NCI-H226 (cell line): ENCODE measurements at places on chromosomes 5 and 9.

GRCh38 chr5:147481874-147482705, 27.8 kb downstream of the DPYSL3 start:
- DNase-seq: peak; percentile 66

DNA sequence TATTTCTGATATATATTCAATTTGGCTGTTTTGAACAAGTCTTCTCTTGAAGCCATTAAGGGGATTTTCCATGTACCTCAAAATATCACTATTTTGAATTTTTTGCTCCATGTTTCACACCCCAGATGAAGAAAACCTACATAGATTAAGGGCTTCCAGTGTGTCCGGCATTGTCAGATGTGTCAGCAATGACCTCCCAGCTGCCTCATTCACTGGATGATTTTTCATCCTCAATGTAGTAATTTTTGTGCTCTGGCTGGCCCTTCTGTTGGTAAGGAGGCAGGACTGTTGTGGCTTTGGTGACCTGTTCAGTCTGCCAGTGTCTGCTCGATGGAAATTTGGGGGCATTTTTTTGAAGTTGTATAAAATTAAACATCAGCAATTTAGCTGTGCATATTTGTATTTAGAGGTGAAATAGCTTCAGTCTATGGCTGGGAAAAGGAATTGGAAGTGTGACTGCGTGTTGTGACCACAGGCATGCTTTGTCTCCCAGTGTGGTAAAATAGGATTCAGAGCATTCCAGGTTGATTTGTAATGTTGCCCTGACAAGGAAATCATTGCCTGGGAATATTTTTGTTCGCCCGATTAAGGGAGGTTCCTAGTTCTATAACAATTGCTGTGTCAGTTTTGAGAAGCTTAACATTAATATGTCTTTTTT, 312.4 kb downstream of the ARHGEF28 start:
- peak; percentile 92 for DNase-seq

GRCh38 chr5:71976449-71976848, 130.8 kb upstream of the MAP1B start:
- DNase-seq: no peak

DNA sequence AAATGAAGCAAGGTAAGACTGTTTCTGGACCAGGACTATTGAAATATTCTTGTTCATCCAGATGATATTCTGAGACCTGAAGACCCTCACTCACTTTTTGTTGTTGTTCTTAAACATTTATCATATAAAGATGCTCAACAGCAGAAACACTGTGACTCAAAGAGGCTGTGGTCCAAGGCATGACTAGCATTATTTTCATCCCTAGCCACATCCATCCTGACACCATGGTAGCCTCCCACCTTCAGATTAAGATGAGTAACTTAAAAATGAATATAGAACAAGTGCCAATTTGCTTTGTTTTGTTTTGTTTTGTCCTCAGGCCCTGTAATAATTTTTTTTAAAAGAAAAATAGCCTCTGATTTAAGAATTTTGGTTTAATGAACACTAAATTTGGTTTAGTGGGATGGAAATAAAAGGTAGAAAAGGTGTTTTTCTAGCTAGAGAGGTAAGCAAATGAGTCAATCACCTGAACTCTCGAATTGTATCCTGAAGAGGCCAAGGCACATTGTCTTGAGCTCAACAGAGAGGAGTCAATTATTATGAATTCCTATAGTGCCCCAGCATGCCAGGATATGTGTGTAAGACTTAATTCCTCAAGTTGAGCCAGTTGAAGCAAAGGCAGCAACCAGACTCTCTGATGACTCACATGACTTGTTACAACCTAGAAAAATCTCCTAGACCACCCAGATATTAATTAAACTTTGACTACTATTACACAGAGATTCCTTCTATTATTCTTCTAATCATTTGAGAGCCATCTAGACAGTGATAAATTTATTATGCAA, 380.1 kb upstream of the TUSC1 start:
- DNase-seq: peak; percentile 45

- no peak for DNase-seq
Observed at GRCh38 chr9:12954441-12954840, 179.6 kb downstream of the LURAP1L start.

- DNase-seq: peak; percentile 59
Observed at GRCh38 chr9:7780261-7780988, 19.2 kb downstream of the DMAC1 start.

- peak; percentile 21 for DNase-seq
Observed at GRCh38 chr5:28766565-28767158, 1728.3 kb upstream of the CDH9 start.

GRCh38 chr9:88537761-88538091, 2.7 kb downstream of the NXNL2 start:
- DNase-seq: no peak

DNA sequence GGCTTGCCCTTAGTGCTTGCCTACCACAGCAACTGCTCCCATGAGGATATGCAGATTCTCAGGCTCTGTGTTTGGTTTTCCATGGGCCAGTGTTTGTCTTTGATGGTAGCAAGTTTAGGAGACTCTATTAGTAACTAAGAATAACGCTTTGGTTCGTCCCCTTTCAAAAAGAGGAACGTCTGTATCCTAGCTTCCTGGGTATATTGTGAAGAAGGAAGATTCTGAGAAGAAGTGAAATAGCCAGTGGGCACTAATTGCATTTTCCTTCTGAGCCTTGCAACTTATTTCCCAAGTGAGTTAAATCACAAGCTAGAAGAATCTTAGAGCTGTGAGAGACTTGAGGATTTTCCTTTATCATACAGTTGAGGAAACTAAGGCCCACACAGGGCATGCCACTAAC, 376.8 kb downstream of the PIK3R1 start:
- DNase-seq: no peak
